A549 treated with Hydrocortisone at 1 μM for 4 hours (cell line): ENCODE measurements at places on chromosomes 4 and X. TPM values are rescaled to one million over a fixed set of nuclear protein-coding genes. Genes with fewer than 3 reads are reported as not detected.

Gene TKTL2
- total RNA-seq, result not detected in 5 replicates

Gene INTS6L
- 0.07 to 0.17 TPM (median 0.11 TPM) in 5 replicates for total RNA-seq

Gene LEF1
- total RNA-seq, result 0.08 to 0.24 TPM (median 0.16 TPM) in 4 of 5 replicates, not detected in the other

Gene USP38
- 7.7 to 10.5 TPM (median 8.7 TPM) in 5 replicates for total RNA-seq

Gene WDR1
- total RNA-seq, result 202 to 251 TPM (median 212 TPM) in 5 replicates

Gene CLDN2
- 5.8 to 7.4 TPM (median 7.3 TPM) in 5 replicates for total RNA-seq

Gene CTAG1A
- not detected in 5 replicates for total RNA-seq

Gene CXCL1
- total RNA-seq, result 6.0 to 7.6 TPM (median 6.6 TPM) in 5 replicates

Gene LYAR
- total RNA-seq, result 25.7 to 31.9 TPM (median 28.1 TPM) in 5 replicates

Gene ANOS1
- total RNA-seq, result 0.02 to 0.10 TPM (median 0.05 TPM) in 5 replicates

Gene HTN3
- total RNA-seq, result not detected in 5 replicates

Gene MTNR1A
- 0.33 to 0.60 TPM (median 0.43 TPM) in 5 replicates for total RNA-seq

Gene SH3D19
- total RNA-seq, result 21.7 to 25.8 TPM (median 23.5 TPM) in 5 replicates

Gene SYN1
- 0.13 to 0.56 TPM (median 0.26 TPM) in 5 replicates for total RNA-seq

Gene SMIM20
- total RNA-seq, result 23.0 to 25.7 TPM (median 24.3 TPM) in 5 replicates

Gene ART3
- total RNA-seq, result not detected in 5 replicates

Gene MAGEC1
- total RNA-seq, result 0.02 to 0.05 TPM (median 0.02 TPM) in 3 of 5 replicates, not detected in the others

Gene RASL11B
- 0.07 to 0.10 TPM (median 0.09 TPM) in 4 of 5 replicates, not detected in the other for total RNA-seq

Gene MAGEB4
- not detected in 5 replicates for total RNA-seq

Gene PRMT9
- 2.4 to 3.2 TPM (median 2.9 TPM) in 5 replicates for total RNA-seq

Gene LPAR4
- not detected in 5 replicates for total RNA-seq

Gene SPANXC
- 0.40 to 0.76 TPM (median 0.74 TPM) in 4 of 5 replicates, not detected in the other for total RNA-seq

Gene ASB9
- 19.9 to 25.9 TPM (median 22.0 TPM) in 5 replicates for total RNA-seq
